ENCODE measurements at places on chromosomes 7 and 10.

GRCh38 chr10:107067843-107068242, 96.7 kb downstream of the SORCS1 start:
- DNase-seq, result no peak

- DNase-seq, result no peak
Measured at GRCh38 chr10:124066781-124067714, 26.4 kb downstream of the CHST15 start.

- DNase-seq, result no peak
Measured at GRCh38 chr7:31957756-31958155, 112.5 kb downstream of the PDE1C start.

- no peak for DNase-seq
Measured at GRCh38 chr10:19706904-19707303, 109.3 kb upstream of the PLXDC2 start.

DNA sequence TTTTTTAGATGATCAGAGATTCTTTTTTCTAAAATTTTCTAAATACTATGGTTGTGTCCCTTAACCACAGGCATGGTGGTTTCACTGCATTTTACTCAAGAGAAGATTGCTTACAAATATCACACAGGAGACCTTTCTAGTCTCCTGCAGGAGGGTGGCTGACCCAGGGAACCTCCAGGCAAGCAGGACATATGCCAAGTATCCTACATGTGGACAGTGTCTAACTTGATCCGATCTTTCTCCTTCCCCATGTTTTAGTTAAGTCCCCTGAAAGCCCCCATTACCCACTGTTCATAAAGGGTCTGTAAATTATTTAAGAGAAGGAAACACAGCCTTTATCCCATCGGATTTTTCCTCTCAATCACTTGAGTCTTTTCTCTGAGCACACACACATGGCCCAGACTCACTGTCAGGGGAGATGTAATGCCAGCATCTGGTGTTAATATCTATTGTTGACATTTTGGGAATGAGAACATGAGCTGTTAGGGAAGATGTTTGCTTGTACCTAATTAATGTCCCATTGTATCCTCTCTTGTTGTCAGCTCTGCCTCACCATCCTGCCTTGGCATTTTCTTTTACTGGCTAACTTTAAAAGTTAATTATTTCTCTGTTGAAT, 755.2 kb downstream of the AUTS2 start:
- DNase-seq, result no peak

GRCh38 chr7:9407816-9408215, 974.4 kb downstream of the NXPH1 start:
- DNase-seq, result no peak

DNA sequence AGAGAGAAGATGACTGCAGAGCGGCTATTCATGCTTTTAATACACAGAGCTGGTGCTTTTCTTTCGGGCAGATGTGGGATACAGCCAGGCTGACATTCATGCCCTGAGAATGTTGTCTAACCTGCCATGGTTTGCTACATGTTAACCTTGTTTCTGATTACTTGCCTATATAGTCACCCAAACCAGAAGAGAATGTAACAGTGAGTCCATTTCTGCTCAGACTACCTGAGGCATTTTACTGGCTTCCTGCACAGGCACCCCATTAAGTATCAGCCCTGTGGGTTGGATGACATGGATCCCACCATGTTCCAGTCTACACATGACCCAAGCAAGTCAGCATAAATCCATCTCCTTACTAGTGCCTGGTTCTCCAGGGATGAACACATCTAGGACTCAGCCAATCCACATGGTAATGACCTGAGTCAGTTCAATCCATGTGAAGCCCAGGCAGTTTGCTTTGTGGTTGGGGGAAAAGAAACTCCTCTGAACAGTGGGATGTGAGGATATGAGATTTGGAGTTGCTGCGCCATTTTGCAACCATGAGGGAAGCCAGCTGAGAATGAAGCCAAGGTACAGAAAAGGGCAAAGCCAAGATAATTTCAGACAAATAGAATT, 55.7 kb upstream of the MKX start:
- no peak for DNase-seq

DNA sequence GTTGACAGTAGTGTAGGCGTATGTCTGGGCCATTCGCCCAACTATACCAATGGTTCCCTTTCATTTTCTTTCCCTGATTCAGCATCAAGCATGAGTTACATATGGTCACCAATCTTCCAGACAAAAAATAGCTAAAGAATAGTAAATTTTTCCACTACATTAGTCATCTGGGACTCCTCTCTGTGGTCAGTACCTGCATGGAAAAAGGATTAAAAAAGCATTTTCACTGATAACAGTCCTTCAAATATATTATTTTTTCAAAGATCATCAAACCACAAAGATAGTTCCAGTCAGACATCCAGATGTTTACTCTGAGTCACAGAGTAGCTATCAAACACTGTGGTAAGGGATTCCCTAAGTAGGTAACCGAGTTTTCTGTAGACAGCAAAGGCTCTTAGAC, 302.6 kb upstream of the SEMA3D start:
- DNase-seq, result no peak

GRCh38 chr10:70265032-70265689, 18.6 kb downstream of the NPFFR1 start:
- no peak for DNase-seq

DNA sequence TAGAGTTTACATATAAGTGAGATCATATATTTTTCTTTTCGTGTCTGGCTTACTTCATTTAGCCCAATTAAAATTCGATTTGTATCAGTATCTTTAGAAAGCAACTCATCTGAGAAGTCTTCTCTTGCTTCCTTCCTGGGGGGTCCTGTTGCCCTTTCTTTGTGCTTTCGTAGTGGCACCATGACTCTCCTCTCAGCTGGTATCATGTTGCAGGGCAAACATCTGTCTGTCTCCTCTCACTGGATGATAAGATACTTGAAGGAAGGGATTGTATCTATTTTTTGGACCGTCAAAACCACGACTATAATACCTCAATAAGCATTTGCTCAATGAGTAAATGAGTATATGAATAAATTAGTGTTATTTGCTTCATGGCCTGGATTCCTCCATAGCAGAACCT, 382.5 kb upstream of the SORCS1 start:
- no peak for DNase-seq

DNA sequence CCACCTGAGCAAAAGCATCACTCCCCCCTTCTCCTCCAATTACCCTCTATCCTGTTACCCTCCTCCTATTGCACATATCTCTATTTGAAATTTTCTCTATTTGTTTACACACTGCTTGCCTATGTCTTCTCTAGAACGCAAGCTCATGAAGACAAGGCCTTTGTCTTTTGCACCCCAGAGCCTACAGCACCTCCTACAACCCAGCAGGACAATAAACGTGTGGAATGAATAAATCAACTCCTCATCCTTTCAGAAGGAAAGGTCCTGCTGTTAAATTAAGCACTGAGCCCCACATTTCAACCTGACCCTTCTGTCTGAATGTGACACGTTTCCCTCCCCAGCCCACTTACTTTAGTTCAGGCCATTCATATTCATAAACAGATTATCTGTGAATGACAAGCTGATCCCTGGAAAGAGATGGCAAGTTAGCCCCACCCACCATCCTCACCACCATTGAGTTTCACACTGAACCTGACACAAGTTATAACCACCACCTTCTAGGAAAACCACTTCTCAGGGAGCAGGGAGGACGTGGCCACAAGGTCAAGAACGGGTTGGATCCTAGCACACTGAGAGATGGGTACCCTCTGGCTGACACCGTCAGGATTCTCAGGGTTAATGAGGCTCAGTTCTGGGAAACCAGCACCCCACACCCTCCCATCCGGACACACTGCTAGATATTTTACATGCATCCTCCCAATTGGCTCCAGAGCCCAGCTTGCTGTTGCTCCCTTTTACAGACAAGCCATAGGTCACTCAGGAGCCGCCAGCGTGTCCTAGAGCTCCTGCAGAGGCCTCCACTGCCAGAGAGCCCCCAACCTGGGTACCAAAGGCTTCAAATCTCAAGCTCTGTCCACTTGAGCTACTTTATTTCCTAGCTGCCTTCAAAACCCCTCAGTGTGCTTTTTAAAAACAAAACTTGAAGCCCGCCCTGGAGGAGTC, 934 bp downstream of the PRTFDC1 start:
- no peak for DNase-seq

DNA sequence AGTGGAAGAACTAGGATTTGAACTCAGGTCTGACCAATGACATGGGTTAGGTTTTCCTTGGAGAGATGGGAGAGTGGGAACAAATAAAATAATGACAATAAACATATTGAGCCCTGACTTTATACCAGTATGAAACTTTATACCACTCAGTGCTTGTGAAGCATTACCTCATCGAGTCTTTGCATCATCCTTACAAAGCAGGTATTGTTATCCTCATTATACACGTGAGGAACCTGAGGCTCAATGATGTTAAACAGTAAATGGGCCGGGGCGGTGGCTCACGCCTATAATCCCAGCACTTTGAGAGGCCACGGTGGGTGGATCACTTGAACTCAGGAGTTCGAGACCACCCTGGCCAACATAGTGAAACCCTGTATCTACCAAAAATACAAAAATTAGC, 47.7 kb downstream of the HHEX start:
- no peak for DNase-seq

GRCh38 chr7:144987686-144988085, 151.8 kb upstream of the TPK1 start:
- DNase-seq, result no peak

DNA sequence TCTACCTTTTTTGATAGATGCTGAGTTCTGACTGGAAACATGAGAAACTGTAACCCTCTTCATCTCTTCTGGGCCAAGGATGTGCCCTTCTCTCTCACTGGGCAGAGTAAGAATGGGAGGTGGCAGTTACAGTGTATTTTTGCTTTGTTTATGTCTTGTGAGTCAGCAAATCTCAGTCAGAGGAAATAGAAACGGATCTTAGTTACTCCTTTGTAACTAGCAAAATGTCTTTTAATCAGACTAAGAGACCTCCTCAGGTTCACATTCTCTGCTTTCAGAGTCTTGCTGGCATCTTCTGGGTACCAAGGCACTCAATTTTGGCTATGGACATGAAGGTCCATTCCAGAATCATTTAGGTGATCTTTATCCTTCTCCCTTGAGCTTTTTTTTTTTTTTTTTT, 70.9 kb downstream of the HHEX start:
- DNase-seq, result no peak

DNA sequence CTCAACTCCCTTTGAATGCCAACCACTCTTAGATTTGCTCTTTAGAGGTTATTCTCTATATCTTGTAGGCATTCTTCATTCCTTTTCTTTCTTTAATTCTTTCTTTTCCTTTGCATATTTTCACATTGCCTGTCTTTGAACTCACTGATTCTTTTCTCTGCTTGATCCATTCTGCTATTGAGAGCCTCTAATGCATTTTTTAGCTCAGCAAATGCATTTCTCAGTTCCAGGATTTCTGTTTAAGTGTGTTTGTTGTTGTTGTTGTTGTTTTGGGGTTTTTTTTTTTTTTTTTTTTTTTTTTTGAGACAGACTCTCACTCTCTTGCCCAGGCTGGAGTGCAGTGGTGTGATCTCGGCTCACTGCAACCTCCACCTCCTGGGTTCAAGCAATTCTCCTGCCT, 71.6 kb downstream of the FBXL13 start:
- no peak for DNase-seq

DNA sequence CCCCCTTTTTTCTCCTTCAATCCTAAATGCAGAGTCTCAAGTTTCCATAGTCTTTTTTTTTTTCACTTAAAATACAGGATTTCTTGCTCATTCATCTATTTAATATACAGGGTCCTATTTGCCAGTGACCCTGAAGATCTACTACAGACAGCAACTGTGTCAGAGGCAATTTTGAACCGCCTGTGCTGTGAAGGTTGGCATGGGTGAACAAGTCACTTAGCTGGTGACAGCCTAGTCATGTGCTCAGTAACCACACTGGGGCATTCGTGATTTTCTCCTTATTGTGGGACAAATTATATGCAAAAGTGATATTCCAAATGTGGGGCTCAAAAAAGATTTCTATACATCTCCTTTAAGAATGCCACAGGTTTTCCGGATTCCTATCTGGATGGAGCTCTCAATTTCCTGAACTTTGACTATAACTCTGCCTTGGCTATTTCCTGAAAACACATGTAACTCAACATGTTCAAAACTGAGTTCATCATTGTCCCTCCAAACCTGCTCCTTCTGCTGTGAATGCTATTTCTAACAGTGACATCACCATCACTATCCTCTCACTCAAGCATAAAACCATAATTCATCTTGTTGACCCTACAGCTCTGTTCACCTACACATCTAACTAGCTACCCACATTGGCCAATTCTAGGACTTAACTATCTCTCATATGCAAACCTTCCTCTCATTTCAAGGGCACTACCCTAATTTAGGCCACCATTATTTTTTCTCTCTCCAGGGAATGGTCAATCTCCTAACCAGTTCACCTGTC, 36.7 kb downstream of the CDK6 start:
- no peak for DNase-seq

GRCh38 chr10:70347321-70347720, 35.1 kb downstream of the LRRC20 start:
- DNase-seq, result no peak

GRCh38 chr7:134827889-134828288, 48.5 kb downstream of the CALD1 start:
- DNase-seq, result no peak

- no peak for DNase-seq
Measured at GRCh38 chr7:48976850-48977249, 52.5 kb downstream of the CDC14C start.

GRCh38 chr10:33248638-33249037, 85.8 kb downstream of the NRP1 start:
- no peak for DNase-seq

- no peak for DNase-seq
Measured at GRCh38 chr7:87944547-87944946, 10.5 kb downstream of the ADAM22 start.

DNA sequence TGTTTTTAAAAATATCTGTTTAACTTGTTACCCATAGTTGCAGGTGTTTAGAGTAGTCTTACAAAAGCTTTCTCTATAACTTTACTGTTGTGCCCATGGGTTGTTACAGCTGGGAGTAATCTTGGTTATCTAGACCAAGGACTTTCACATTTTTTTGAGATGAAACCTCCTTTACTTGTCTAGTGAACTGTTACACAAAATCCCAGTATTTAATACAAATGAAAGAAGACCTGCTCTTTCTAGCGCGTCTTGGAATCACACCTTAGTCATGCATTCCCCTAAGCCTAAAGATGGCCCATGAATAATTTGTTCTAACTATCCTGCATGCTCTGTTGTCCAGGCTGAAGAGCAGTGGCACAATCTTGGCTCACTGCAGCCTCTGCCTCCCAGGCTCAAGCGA, 38.0 kb downstream of the CSGALNACT2 start:
- no peak for DNase-seq

- no peak for DNase-seq
Measured at GRCh38 chr10:100718197-100718742, 27.1 kb upstream of the PAX2 start.

- no peak for DNase-seq
Measured at GRCh38 chr10:97128516-97129154, 57.1 kb downstream of the SLIT1 start.

All from hematopoietic multipotent progenitor cell treated with erythropoietin and hydrocortisone succinate and interleukin-3 and kit ligand, for 17 days (in vitro differentiated cells).